ENCODE measurements at places on chromosomes 16 and 17.

- no peak for DNase-seq
These were observed 115.1 kb downstream of the CYLD start for GRCh38 chr16:50856991-50857390.

DNA sequence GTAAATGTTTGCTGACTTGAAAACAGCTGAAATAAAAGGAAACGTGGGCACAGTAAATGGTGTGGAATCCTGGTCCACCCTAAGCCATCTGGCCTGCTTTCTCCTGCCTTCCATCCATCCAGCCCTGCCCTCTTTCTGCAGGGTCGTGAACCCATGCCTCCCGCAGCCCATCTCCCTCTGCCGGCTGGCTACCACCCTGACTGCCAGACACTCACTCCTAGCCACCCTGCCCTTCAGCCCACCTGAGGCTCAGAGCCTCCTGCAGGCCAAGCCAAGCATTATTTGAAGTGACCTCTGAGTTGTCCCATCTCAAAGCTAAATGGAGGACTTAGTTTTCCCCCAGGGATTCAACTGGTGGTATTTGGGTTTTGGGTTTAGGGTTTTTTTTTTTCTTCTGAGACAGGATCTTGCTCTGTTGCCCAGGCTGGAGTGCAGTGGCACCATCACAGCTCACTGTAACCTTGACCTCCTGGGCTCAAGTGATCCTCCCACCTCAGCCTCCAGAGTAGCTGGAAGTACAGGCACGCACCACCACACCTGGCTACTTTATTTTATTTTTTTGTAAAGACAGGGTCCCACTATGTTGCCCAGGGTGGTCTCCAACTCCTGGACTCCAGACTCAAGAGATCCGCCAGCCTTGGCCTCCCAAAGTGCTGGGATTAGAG lies 8.4 kb downstream of the ZDHHC1 start:
- DNase-seq: no peak

DNA sequence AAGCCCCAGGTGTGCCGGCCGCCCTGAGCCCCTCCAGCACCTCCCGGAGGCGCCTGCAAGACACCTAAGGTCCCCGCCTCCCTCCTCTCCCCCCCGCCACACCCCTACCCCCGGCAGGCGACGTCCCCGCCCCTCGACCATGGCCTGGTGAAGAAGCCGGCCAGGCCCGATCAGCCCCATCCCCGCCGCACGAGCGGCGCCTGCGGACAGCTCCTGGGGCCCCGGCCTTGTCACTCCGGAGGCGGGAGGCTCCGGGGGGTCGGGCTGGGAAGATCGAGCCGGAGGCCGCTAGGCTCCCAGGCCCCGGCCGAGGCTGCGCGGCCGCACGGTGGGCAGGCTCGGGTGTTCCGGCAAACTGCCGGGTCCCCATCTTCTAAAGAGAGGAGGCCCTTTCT lies 405 bp upstream of the ACE start:
- DNase-seq: no peak

DNA sequence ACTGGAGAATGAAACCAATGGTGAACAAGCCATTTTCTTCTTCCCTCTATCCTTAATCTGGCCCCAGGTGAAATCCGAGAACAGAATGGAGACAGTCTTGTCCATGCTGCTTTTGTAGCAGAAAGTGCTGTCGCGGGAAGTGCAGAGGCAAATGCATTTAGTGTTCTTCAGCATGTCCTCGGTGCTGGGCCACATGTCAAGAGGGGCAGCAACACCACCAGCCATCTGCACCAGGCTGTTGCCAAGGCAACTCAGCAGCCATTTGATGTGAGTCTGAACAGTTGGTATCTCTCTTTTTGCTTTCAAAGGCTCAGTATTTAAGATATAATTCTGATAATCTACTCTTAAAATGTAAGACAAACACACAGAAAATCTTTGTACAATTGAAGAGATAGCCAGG lies 18.7 kb downstream of the UQCRC2 start:
- DNase-seq: no peak

DNA sequence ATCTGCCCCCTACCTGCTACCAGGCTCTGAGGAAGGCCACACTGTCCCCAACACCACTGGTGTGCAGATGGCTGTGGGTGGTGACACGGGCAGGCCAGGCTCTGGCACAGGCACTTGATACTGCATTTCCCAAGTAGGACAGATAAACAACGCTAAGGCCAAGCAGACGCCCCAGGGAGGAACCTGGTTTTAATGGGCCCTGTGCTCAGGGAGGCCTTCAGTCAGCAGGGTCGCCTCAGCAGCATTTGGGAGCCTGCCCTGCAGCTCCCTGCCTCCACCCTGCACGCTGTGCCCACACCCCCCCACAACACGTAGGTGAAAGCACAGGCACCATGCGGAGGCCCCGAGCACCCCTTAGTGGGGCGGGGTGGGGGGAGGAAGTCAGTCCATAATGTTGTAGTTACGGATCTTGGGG lies 3.3 kb upstream of the FASN start:
- no peak for DNase-seq

DNA sequence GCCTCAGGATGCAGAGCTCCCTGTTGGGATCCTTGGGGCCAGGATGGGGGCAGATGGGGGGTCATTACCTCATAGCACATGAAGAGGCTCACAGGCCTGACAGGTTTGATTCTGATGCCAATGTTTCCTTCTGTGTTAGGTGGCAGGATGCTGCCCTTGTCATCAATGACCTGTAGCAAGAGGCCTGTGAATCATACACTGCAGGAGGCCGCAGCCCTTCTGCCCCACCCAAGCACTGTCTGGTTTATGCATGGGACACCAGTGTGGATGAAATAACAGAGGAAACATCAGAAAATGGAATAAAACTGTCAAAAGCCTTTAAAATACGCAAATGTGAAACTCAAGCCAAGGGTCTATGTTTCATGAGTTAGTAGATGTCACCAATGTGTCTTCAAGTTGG lies 60.5 kb upstream of the ACSM2B start:
- no peak for DNase-seq

DNA sequence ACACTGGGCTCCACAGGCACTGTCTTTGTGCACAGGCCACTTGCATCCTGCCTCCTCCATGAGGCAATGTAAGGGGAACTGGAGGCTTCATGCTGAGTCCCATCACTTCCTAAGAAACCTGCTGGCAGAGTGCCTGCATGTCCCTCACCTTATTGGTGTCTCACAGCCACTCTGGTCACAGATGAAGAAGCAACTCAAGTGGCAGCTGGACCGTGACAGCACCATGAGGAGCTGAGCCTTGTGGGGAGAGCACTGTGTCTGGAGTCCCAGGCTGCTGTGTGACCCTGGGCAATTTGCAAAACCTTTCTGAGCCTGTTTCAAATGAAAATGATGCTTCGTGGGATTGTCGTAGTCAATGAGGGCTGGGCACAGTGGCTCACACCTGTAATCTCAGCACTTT lies 19.5 kb downstream of the ANKRD40 start:
- DNase-seq: no peak

DNA sequence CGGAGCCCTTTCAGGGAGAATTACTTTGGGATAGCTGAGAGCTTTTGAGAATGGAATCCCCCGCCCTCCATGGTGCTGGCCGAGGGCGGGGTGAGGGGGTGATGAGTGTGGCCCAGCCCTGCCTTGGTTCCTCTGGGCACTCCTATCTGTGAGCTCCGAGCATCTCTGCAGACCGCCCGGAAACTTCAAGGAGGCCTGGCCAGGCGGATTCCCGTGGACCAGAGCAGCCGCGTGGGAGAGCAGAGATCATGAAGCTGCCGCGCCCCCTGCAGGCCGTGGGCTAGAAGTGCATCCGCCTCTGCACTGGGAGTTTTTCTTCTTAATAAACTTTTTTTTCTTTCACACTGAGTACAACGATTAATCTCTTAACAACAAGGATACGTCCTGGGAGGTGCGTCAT lies 392.9 kb upstream of the EEF2KMT start:
- DNase-seq: no peak

DNA sequence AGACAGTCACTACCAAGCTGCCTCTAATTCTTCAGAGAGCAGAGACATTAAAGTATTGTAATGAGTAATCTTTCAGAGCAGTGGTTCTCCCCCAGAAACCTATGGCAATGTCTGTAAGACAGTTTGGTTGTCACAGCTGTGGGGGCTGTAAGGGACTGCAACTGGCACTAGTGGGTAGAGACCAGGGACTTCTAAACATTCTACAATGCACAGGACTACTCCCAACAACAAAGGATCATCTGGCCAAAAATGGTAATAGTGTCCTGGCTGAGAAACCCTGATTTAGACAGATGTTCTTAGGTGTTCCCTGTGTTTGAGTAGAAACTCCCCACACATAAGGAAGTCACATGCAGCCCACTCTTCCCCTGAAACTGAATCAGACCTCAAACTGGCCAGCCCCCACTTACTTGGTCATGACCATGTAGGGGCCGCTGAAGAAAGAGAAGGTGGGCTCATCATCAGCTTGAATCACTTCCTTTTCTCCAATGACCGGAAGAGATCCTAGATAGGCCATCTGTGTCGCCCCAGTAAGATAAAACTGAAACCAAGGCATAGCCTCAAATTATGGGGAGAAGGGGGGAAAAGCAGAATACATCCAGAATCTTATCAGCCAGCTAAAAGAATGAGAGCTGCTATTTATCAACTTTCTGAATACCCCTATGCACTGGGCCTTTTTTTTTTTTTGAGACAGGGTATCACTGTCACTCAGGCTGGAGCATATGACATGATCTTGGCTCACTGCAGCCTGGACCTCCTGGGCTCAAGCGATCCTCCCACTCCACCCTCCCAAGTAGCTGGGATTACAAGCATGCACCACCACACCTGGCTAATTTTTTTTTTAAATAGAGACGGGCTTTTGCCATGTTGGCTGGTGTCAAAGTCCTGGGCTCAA lies 75.8 kb downstream of the TEX14 start:
- DNase-seq: no peak

DNA sequence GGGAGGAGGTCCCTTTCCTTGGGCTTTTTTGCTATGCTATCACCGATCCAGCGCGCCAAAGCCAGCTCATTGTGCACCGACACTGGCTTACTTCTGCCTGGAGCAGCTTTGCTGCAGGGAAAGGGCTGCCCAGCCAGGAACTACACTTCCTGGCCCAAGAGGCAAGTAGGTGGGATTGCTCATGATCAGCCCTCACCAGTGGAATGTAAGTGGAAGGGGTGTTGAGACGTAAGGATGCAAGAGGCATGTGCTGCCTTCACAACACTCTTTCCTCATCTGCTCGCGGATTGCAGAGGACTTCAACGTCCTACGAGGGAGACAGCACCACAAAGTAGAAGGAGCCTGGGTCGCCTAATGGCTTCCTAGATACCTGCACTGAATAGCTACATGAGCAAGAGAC lies 104.3 kb upstream of the FOXF1 start:
- no peak for DNase-seq

DNA sequence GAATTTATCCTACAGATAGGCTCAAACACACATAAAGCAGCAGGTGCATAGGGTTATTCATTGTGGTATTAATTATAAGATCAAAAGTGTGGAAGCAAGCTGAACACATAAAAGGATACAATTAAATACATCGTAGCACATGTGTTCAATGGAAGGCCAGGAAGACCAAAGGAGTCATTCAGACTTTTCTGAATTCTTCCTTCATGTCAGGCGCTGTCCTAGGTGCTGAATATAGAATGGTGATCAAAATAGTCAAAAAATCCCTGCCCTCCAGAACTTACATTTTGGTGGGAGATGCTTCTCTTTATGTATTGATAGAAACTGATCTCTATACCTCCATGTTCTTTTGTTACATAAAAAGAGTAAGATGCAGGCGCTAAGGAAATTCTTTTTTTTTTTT lies 439.0 kb upstream of the ASIC2 start:
- no peak for DNase-seq

- no peak for DNase-seq
These were observed 495 bp downstream of the PARN start for GRCh38 chr16:14629612-14629918.

DNA sequence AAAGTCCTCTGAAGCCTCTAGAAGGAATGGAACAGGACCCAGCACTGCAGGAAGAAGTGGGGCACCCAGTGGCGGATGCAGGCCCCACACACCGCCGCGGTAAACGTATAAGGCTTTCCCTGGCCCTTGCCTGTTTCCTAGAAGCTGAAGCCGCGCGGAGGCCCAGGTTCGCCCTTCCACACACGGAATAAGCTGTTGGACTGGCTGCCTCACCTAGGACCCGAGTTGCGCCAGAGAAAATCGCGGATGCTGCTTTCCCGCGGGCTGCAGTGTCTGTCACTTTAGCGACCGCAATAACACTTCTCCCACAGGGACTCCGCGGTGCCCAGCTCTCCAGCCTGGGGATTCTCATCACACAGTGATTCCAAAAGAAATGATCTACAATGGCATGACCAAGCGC lies 1736.9 kb downstream of the TP53TG3F start:
- no peak for DNase-seq

DNA sequence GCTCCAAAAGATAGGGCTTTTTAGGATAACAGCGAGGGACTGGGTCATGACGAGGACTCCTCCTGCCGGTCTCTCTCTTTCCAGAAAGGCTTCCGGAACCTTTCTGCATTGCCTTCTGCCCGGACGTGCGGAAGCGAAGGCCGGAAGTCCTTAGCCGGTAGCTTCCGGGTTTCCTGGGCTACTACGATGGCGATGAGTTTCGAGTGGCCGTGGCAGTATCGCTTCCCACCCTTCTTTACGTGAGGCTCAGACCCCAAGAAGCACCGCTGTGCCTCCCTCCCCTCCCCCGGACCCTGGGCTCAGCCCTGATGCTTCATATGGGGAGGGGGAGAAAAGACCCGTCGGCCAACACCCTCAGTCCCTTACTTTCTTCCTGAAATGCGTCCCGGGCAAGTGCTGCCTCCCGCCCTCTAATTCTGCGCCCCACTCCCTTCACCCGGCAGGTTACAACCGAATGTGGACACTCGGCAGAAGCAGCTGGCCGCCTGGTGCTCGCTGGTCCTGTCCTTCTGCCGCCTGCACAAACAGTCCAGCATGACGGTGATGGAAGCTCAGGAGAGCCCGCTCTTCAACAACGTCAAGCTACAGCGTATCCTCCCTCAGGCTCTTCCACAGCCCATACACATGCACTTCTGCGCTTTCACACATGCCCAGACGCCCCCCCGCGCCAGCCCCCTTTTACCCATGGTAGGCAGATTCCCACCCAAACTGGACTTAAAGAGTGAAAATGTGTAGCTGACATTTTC lies at the start of gene VPS25:
Gene VPS25, plus strand, starts transcription at position 160 of the 746 bp plus-strand sequence. Its CDS starts 27 bp downstream, at position 187.
- DNase-seq: peak; percentile 71

GRCh38 chr17:9402590-9403199 lies 172.9 kb downstream of the STX8 start:
- DNase-seq: no peak

DNA sequence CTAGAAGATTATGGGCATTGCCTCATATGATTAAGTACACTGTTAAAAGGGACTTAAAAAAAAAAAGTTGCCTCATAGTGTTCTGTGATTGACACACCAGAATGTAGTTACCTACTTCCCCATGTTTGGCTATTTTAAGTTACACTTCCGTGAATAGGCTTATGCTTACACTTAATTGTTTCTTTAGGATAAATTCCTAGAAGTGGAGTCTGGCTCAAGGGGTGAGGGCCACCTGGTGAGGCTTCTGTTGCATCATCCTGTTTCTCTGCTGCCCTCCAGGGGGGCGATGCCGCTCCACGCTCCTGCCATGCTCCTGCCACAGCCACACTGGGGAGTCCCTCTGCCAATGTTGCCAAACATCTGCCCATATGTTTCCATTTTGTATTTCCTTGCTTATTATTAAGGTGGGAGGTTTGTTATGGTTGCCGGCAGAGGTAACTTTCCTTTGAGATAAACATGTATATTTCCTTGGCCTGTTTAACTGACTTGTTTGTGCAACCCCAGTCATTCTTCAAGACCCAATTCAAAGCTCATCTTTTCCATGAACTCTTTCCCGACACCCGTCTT lies 73.1 kb downstream of the KSR1 start:
- no peak for DNase-seq

- no peak for DNase-seq
These were observed 40.0 kb upstream of the DLX4 start for GRCh38 chr17:49928837-49929475.

All from CD4-positive, alpha-beta memory T cell (primary cell).